ENCODE measurements at places on chromosomes 7 and 10. TPM values are rescaled to one million over a fixed set of nuclear protein-coding genes. Genes with fewer than 3 reads are reported as not detected.

The EBF3 gene
- total RNA-seq = not detected

The IDI2 gene
- total RNA-seq = not detected

The FAM25A gene
- not detected for total RNA-seq

The KLF14 gene
- 0.22 TPM for total RNA-seq

The VSIR gene
- 21.7 TPM for total RNA-seq

The NKX2-3 gene
- total RNA-seq = not detected

The SPDYE16 gene
- total RNA-seq = not detected

The CHCHD3 gene
- total RNA-seq = 98.8 TPM

The NUDT5 gene
- 66.7 TPM for total RNA-seq

The INHBA gene
- 186 TPM for total RNA-seq

The KIF11 gene
- 47.4 TPM for total RNA-seq

The DENND2A gene
- total RNA-seq = 0.44 TPM

The PAPOLB gene
- total RNA-seq = under 0.01 TPM

The ABLIM1 gene
- 1.3 TPM for total RNA-seq

The CUZD1 gene
- 0.22 TPM for total RNA-seq

The TBL2 gene
- 90.8 TPM for total RNA-seq

The TNS3 gene
- total RNA-seq = 172 TPM

The LEP gene
- total RNA-seq = not detected

The KIAA1217 gene
- total RNA-seq = 2.0 TPM

The TMEM225B gene
- total RNA-seq = 0.44 TPM

The CALD1 gene
- 463 TPM for total RNA-seq

The LSM8 gene
- total RNA-seq = 23.4 TPM

The FAM237B gene
- not detected for total RNA-seq

The PDE1C gene
- 0.22 TPM for total RNA-seq

The TAC1 gene
- not detected for total RNA-seq

The GTPBP10 gene
- 15.9 TPM for total RNA-seq

The INMT gene
- 17.8 TPM for total RNA-seq

The EPDR1 gene
- total RNA-seq = 1.8 TPM

The FFAR4 gene
- not detected for total RNA-seq

Measured in placental pericyte (primary cell).